ENCODE measurements at places on chromosomes 3 and 15. TPM values are rescaled to one million over a fixed set of nuclear protein-coding genes. Genes with fewer than 3 reads are reported as not detected.

GRCh38 chr3:10775828-10776227 lies 40.2 kb upstream of the SLC6A11 start:
- no peak overlapping the region for H3K27ac ChIP-seq
- no peak for DNase-seq
- H3K4me3 ChIP-seq, result no peak overlapping the region
- no peaks in the 10 kb centered on the region for H3K4me1 ChIP-seq

DNA sequence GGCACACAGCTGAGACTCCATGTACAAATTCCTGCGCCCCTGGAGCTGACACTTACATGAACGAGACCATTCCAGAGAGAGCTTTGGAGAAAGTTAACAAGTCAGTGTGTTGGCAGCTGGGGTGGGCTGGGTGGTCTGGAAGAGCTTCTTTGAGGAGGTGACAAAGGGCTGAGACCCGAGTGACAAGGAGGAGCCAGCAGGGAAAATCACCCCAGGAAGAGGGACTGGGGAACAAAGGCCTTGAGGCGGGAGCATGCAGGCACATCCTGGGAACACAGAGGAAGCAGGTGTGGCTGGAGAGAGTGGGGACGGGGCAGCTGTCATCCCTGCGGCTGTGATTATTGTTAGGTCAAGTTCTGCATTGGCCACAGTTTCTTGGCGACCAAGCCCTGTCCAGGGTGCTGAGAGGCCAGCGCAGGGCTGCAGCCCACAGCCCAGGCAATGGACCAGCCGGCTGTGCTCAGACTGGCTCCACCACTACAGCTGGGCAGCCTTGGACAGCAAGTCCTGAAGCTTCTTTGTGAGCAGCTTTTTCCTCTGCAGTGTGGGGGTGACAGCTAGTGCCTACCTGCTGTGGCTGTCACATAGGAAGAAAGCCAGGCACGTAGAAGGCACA lies 34.2 kb upstream of the PRR23E start:
- no peak for DNase-seq
- no peak overlapping the region for H3K27ac ChIP-seq
- H3K36me3 ChIP-seq, result no peaks in the 10 kb centered on the region
- H3K27me3 ChIP-seq, result peaks cover 2% of the 10 kb centered on the region

- no peak overlapping the region for H3K27ac ChIP-seq
- DNase-seq, result no peak
- no peak overlapping the region for H3K4me3 ChIP-seq
- no peaks in the 10 kb centered on the region for H3K27me3 ChIP-seq
- H3K4me1 ChIP-seq, result no peaks in the 10 kb centered on the region
Observed at GRCh38 chr15:32743411-32744140, 25.8 kb downstream of the GREM1 start.

- H3K4me1 ChIP-seq, result no peaks in the 10 kb centered on the region
- H3K27ac ChIP-seq, result no peak overlapping the region
- no peaks in the 10 kb centered on the region for H3K27me3 ChIP-seq
- H3K4me3 ChIP-seq, result no peak overlapping the region
Observed at GRCh38 chr3:159186581-159186980, 384.7 kb downstream of the MFSD1 start.

DNA sequence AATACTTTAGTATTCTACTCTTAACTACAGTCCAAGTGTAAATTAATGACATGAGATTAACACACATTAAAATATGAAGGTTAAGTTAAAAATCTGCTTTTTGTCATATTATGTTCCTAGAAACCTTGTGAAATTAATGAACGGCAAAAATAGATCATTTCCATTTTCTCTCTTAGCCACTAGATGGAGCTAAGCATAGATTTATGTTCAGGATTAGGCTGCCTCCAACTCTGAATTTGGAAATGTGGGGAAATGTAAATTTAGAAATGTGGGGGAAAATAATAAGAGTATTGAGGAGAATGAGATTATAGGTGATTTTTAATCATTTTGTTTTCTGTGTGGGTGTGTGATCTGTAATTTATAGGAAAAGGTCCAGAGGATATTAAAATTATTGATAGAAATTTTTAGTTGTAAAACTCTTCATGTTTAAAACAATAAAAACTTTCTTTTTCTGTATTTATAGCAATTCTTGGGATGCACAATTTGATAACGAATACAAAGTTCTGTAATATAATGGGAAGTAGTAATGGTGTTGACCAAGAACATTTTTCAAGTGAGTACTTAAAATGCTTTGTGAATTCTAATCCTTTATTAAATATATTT lies 59.2 kb downstream of the TMOD3 start:
- H3K4me1 ChIP-seq, result peaks cover 11% of the 10 kb centered on the region
- peaks cover 9% of the 10 kb centered on the region for H3K36me3 ChIP-seq
- H3K4me3 ChIP-seq, result no peak overlapping the region
- no peaks in the 10 kb centered on the region for H3K27me3 ChIP-seq
- peak; percentile 31 for DNase-seq
- H3K27ac ChIP-seq, result no peak overlapping the region

DNA sequence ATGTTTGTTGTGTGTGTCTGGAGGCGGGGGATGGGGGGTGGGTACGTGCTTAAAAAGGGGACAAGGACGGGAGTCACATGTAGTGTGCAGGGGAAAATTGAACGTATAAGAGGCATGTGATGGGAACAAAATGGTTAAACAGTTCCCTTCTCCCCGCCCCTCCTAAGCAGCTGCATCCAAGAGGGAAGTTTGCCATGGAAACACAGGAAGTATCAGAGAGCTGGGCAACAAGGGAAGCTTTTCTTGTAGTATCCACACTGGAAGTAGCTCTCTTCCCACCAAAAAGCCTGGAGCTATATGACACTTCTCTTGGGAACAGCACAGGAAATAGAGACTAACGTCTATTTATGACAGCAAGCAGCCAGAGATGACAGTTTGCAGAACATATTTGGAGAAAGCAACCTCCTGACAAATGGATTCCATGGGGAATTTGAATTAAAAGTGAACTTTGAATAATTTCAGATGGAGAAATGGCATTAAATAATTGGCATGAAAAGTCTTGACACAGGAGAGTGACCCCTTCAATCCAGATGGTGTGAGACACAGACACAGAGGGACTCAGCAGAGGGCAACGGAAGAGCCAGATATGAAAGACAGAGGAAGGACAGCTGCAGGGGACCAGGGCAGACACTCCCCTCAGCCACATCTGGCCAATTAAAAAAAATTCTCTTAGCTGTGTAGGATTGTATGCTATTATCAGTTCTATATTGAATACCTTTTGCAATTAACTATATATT lies 294.2 kb upstream of the TBL1XR1 start:
- H3K4me3 ChIP-seq, result no peak overlapping the region
- H3K27ac ChIP-seq, result no peak overlapping the region
- H3K4me1 ChIP-seq, result no peaks in the 10 kb centered on the region
- DNase-seq, result peak; percentile 41

GRCh38 chr15:42593143-42593542 lies 17.7 kb downstream of the STARD9 start:
- H3K27me3 ChIP-seq, result no peaks in the 10 kb centered on the region
- peak; percentile 21 for DNase-seq
- H3K4me3 ChIP-seq, result no peak overlapping the region
- H3K4me1 ChIP-seq, result peaks cover 11% of the 10 kb centered on the region
- no peaks in the 10 kb centered on the region for H3K36me3 ChIP-seq
- H3K27ac ChIP-seq, result no peak overlapping the region

GPX1 gene
- total RNA-seq, result 126 TPM

All from IMR-90 (cell line).